Trophoblast cell (in vitro differentiated cells and primary cell): ENCODE measurements at places on chromosomes 3 and 15.

DNA sequence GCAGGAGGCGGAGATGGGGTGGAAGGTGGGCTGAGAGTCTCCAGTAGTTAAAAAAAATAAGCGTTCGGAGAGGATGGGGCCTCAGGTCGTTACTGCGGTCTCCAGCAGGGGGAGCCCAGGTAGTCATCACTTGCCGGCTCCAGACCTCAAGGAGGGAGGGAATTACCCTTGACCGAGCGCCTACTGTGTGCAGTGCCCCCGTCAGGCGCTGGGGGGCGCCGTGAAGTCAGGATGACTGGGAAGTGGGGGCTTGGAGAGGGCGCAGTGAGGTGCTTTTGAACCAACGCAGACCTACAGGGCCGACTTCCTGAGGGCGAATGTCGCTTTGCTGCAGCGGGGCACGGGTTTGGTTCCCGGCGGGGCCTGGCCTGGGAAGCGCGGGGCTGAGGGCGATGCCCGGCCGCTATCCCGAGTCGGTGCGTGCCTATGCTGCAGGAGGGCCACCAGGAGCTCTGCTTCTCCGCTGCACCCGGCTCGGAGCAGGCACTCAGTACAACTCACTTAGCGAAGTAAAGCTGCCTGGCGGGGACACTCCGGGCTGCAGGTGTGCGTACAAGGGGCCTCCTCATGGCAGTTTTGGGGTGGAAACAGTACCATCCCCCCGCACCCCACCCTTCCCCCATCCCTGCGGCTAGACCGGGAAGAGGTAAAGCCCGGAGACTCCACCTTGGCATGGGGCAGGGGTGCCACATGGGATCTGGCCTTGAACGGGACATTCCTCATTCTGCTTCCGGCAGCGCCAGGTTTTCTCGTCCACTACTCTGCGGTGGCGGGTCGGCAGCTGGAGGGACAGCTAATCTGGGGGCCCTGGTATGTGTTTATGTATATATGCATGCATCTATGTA, 79.8 kb downstream of the RHCG start:
- peak; percentile 66 for DNase-seq

- no peak for DNase-seq
Measured at GRCh38 chr15:77991029-77991406, 86.5 kb downstream of the TBC1D2B start.

- no peak for DNase-seq
Measured at GRCh38 chr3:32106929-32107362, 526 bp downstream of the GPD1L start.

DNA sequence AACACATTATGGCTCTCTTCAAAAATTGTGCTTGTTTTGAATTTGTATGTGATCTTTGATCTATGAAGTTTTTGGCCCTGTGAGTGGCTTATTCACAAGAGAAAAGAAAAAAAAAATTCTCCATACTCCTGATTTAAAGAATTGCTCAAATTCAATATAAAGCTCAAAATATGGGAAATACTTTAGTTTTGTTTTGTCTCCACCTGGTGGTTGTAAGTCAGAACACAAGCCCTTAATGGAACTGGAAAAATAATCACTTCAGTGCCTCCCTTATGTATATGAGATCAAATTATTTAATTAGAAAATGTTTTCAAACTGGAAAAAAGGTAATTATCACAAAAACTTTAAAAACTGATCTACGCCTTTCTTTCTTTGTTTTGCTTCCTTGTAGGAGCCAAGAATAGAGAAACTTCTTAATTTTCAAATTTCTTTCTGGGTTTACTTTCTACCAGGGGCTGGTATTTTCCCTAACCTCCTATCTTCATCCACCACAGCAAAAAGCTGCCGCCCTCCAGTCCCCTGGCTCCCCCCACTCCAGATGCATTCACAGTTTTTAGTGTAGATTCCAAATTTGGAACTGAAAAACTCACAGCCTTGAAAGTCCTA, 50.6 kb downstream of the SERP1 start:
- peak; percentile 84 for DNase-seq

GRCh38 chr3:143278721-143279120, 159.2 kb downstream of the CHST2 start:
- DNase-seq, result no peak
